Fibroblast of mammary gland (primary cell): ENCODE measurements at places on chromosomes 2 and 18.
A peak's percentile ranks its signal among the peaks of the same experiment; 100 is the strongest.

GRCh38 chr2:150450765-150451164, 36.7 kb downstream of the RND3 start:
- peak; percentile 42 for DNase-seq

GRCh38 chr2:60707750-60708371, 48.2 kb upstream of the PAPOLG start:
- peak; percentile 38 for DNase-seq

DNA sequence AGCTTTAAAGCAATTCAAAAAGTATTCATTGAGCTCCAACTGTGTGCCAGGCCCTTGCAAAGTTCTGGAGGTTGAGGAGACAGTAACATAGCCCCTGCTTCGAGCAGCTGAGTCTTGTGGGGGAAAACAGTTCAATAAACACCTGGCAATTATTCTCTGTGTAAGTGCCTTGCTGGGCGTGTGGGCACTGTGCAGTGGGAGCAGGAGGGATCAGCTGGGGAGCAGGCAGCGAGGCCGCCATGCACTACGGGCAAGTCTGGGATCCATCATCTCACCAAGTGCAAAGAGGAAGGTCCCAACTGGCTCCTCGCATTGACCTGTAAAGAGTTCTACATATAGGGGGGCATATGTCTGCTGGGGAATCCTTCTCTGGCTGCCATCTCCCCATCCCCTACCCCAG, 342.2 kb upstream of the HS6ST1 start:
- no peak for DNase-seq

GRCh38 chr18:1848716-1849115, 722.6 kb downstream of the METTL4 start:
- no peak for DNase-seq

GRCh38 chr18:28723506-28723905, 546.6 kb upstream of the CDH2 start:
- DNase-seq: no peak

- DNase-seq: peak; percentile 61
Observed at GRCh38 chr2:186256540-186256939, 229.5 kb upstream of the ZC3H15 start.

- DNase-seq: peak; percentile 14
Observed at GRCh38 chr2:219570194-219570923, 980 bp downstream of the OBSL1 start.

DNA sequence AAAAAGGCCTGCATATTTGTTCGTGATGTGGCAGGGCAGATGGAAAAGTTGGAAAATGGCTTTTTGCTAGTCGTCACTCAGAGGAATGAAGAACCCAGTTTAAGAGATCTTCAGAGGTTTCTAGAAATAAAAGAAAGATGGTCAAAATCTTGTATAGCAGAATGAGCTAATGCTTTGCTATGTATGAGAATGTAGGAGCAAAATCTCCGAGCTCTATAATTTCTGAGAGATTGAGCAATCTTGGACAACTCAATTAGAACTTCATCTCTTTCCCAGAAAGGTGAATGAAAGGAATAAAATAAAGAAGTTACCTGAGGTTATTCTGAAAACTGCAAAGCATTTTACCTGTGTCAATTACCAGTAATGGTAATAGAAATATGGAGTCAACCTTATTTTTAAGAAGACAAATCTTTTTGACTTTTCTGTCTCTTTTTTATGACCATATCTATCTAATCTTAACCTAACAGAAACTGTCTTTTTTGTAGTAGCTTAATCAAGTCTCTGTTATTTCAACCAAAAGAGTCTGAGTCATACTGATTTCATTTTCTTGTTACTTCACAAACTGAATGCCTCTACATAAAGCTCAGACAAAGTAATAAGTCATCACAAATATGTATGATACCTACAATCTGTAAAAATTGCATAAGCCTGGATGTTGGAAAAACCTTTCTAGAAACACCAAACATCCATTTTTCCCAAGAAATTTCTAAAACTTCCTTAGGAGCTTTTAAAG, 32.5 kb downstream of the CCDC68 start:
- peak; percentile 35 for DNase-seq

DNA sequence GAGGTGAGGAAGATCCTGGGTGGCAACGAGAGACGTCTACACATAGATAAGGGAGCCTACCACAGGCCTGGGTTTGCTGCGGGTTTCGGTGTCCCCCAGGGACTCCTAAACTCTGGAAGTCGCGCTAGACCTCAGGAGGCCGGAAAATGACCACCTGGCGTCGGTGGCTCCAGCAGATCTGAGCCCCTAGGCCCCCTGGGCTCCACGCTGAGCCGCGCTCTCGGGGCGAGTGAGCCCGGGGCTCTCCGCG, 987 bp upstream of the DLX1 start:
- no peak for DNase-seq

DNA sequence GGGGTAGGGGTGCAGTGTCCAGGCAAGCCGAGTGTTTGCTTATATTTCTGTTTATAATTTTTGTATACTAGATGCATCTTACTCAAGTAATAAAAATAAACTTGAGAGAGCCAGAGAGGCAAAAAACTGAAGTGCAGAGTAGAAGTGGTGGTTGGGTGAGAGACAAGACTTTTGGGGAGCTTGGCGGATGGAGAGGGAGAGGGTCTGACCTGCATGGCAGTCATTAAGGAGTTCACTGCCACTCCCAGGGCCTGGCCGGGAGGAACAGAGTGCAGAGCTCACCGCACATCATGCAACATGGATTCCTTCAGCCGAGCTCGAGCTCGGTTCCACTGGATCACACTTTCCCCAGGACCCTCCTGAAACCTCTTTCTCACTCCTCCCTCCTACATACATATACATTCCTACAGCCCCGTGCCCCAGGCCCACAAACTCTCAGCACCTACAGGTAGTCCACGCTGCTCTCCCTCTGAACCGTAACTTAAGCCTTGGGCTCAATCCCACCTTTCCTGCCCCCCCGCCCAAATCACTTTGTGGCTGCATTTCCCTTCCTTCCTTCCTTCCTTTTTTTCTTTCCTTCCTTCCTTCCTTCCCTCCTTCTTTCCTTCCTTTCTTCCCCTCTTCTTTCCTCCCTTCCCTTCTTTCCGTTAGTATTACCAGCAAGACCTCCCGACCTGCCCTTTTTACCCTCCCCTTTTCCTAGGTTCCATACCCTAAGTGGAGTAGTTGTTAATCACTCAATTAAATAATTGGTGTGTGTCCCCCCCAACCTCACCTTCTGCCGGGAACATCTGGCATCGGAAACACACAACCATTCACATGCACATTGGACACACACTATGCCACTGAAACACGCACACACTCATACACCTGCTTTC, 37.1 kb upstream of the ATP6V1B1 start:
- DNase-seq: no peak

GRCh38 chr2:77398970-77399600, 123.1 kb downstream of the LRRTM4 start:
- DNase-seq: no peak
